ENCODE measurements at places on chromosomes 16 and 17. TPM values are rescaled to one million over a fixed set of nuclear protein-coding genes. Genes with fewer than 3 reads are reported as not detected.

The HCRT gene
- total RNA-seq: not detected

- H3K4me3 ChIP-seq: no peak overlapping the region
- no peak for DNase-seq
- H3K4me1 ChIP-seq: no peaks in the 10 kb centered on the region
These were observed 28.4 kb upstream of the WFIKKN2 start for GRCh38 chr17:50807009-50807408.

DNA sequence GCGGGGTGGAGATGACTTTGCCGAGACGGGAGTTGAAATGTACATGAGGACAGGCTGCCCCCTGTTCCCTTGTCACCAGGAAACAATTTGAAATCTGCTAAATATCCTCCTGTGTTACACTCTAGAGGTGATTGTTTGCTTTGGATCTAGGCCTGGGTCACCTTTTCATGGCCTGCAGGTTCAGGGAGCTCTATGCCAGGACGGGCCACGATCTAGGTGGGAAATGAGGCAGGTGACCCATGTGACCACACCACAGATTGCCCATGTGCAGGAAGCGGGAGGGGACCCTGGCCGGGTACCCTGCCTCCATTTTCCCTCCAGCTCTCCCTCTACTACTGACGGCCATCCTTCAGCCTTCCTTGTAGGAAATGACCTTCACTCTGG lies 43.4 kb downstream of the MEAK7 start:
- H3K27me3 ChIP-seq: no peaks in the 10 kb centered on the region
- H3K4me3 ChIP-seq: no peak overlapping the region
- no peak for DNase-seq

- no peak for DNase-seq
- H3K27me3 ChIP-seq: no peaks in the 10 kb centered on the region
- H3K4me3 ChIP-seq: no peak overlapping the region
- no peaks in the 10 kb centered on the region for H3K36me3 ChIP-seq
- H3K4me1 ChIP-seq: no peaks in the 10 kb centered on the region
- no peak overlapping the region for H3K27ac ChIP-seq
These were observed 5.8 kb downstream of the PRSS27 start for GRCh38 chr16:2713985-2714774.

GRCh38 chr16:68079626-68080344 lies 5.4 kb upstream of the NFATC3 start:
- H3K27me3 ChIP-seq: no peaks in the 10 kb centered on the region
- no peak overlapping the region for H3K4me3 ChIP-seq

All from fibroblast of lung (primary cell).